ENCODE measurements at places on chromosomes 1 and 21.

GRCh38 chr1:239436286-239436685 is 49.9 kb downstream of the CHRM3 start:
- DNase-seq, result no peak

DNA sequence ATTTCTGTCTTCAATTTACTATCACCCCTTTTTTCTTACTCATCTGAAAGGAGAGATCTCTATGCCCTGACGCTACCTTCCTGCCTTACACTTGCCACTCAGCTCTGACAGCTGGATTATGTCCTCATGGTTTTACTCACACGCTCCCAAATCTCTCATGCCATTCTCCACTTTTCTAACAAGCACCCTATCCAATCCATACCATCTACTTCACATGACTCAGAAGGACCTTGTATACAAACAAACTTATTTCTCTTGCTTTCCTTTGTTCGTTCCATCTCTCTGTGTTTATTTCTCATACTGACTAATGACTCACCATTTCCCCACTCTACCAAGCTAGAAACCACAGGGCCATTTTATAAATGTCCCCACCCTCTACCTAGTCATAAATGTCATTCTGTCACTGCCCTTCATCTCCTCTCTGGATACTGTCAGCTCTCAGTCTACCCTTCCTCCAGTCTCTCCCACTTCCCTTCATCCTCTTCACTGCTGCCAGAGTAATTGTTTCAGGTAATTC is 87.3 kb downstream of the USP24 start:
- DNase-seq, result no peak

DNA sequence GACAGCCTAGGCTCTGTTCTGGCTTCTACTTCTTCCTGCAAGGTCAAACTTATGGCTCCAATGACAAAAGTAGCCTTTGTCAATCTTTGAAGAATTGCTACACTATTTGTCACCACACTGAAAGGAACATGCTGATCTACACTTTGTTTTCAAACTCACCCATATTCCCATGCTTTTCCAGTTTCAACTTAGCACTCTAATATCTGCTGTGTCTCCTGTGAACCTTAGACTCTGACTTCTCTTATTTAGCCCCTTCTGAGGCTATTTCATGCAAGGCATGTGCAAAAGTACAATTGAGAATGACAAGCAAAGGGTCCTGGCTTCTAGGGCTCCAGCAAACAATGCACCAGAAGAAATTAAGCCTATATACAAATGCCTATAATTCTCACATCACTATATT is 374.9 kb downstream of the VAV3 start:
- no peak for DNase-seq

- no peak for DNase-seq
Observed at GRCh38 chr1:234217316-234217840, 155.9 kb upstream of the COA6 start.

DNA sequence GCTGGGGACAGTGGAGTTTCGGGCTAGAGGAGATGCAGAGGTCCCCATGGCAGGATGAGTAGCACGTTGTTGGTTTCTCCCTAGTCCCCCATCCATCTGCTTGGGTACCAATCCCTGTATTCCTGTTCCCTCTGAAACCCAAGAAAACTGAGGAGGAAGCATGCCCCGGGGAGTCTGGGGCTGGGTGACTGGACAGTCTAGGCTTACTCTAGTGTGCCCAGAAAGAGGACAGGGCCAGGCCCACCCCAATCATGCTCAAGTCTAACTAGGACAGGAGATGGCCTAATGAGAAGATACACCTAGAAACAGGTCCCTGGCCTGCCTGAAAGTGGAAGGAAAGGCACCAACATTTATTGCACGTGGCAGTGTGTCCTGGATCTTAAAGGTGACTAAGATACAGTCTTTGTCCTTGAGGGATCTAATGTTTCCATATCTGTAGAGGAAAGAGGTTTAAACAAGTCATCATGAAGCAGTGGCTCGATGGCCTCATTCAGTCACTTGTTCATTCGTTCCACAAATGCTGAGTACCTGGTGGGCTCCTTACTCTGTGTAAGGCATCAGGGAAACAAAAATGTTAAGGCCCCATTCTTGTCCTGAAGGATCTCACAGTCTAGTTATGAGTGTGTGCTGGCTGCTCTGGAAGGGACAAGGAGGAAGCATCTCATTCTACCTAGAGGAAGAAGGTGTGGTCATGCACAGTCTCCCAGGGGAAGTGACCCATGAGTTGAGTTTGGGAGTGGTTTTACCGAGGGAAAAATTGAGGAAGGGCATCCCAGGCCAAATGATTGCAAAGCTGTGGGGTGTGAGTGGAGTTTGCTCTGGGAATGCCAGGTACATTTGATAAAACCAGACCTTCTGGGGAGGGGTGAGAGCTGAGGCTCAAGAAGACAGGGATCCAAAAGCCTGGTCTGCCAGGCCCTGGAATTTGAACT is 10.0 kb downstream of the CDK18 start:
- no peak for DNase-seq

GRCh38 chr1:43872280-43872679 is 61.3 kb upstream of the ARTN start:
- no peak for DNase-seq

Data from D721Med (cell line).